ENCODE measurements at places on chromosomes 7 and 10.

DNA sequence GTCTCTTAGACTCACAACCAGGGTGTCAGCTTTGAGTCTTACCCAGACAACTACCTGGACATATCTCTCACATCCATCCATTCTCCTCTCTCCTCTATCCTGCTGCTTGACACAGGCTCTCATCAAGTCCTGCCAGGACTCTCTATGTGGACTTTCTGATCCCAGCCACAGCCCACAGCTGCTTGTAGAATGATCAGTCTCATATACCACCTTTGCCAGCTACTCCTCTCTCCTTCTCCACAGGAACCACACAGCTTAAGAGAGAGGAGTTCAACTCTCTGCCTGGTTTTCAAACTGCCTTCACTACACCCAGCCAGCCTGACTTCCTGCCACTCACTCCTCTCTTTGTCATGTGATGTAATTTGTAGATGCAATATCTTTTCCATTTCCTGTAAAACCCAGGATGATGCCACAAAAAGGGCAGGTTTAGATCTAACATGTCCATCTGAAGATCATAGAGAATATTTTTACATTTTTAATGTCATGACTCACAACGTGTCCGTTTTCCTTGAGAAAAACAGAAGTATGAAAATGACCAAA is 154.0 kb downstream of the RAB11FIP2 start:
- no peak for DNase-seq

GRCh38 chr7:143914938-143915652 is 13.1 kb upstream of the TCAF1 start:
- no peak for DNase-seq

DNA sequence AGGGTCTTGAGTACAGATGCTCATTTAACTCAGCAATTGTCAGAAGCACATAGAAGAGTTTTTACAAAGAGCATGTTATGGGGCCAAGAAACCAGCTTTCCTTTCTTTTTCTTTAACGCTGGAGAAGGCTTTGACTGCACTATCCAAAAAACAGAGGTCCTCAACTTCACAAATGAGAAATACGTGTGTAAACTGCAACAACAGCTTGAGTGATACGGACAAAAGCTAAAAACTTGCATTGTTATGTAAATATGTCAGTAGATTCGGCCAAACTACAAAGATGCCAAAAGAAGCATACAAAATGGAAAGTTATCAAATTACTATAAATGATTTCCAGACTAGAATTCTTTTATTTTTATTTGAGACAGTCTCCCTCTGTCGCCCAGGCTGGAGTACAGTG is 62.4 kb upstream of the C10orf90 start:
- DNase-seq, result no peak

- DNase-seq, result no peak
These were observed 146.9 kb upstream of the ANK3 start for GRCh38 chr10:60536529-60537114.

GRCh38 chr10:120580918-120581895 is 124.2 kb downstream of the PLPP4 start:
- no peak for DNase-seq

DNA sequence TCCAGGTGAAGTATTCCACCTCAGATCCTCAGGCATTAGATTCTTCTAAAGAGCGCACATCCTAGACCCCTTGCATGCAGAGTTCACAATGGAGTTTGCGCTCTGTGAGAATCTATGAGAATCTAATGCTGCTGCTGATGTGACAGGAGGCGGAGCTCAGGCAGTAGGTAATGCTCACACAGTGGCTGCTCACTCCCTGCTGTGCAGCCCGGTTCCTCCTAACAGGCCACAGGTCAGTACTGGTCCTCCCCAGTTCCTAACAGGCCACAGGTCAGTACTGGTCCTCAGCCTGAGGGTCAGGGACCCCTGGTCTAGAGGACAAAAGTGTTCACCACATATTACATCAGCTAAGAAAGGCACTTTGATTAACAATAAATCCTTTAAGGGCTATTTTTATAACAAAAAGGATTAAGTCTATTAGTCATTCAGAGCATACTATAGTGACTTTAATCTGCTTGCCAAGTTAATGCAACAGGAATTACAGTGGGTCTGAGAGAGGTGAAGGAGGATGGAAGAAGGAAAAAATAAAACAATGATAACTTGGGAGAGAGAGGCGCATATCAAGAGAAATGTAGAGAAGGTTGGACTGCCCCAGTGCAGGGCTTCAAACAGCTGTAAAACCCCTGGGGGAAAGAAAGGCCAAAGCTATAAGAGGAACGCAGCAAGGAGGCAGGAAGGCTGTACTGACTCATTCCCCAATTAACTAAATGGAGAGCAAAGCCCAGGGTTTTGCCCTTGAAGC is 49.2 kb downstream of the CUL2 start:
- DNase-seq, result no peak

GRCh38 chr7:32266932-32267475 is 196.8 kb upstream of the PDE1C start:
- DNase-seq, result no peak

- DNase-seq, result no peak
These were observed 176.2 kb downstream of the ST7 start for GRCh38 chr7:117129521-117129955.

GRCh38 chr10:16968416-16969041 is 151.3 kb upstream of the RSU1 start:
- DNase-seq, result no peak

- no peak for DNase-seq
These were observed 3.5 kb downstream of the APBB1IP start for GRCh38 chr10:26441491-26442214.

- no peak for DNase-seq
These were observed 377 bp upstream of the POLR1F start for GRCh38 chr7:19709249-19709578.

DNA sequence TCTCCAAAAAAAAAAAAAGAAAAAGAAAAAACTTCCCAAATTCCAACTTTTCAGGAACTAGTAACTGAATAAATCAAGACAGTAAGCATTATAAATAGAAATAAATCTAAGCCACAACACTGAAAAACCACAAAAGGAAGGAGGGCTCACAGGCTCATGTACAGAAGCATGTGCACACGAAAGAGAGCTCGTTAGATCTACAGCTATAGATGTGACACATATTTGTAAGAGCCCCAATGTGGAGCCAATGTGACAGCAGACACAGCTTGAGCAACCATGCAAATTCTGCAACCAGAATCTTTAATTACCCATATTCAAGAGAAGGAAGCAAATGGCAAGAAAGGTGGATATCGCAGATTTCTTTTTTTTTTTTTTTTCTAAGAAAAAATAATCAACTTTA is 94.7 kb downstream of the SORBS1 start:
- no peak for DNase-seq

DNA sequence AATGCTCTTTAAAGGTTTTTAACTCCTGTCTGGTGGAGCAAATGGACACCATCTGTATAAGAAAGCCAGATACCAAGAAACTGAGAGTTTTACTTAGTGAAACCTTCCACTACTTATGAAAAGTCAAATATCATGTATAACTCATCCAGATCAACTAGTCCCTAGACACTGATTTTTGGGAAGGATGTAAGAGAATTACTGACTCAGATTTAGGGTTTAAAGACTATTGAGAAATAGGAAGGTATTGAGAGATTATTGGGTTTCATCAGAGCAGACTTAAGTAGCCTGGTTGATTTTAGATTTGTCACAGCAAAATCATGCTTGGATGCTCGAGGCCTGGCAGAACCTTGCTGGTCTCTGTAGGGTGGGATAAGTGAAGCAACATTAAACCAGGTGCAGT is 3.1 kb downstream of the CSTF2T start:
- no peak for DNase-seq

GRCh38 chr10:34213805-34214197 is 601.3 kb downstream of the PARD3 start:
- DNase-seq, result no peak

DNA sequence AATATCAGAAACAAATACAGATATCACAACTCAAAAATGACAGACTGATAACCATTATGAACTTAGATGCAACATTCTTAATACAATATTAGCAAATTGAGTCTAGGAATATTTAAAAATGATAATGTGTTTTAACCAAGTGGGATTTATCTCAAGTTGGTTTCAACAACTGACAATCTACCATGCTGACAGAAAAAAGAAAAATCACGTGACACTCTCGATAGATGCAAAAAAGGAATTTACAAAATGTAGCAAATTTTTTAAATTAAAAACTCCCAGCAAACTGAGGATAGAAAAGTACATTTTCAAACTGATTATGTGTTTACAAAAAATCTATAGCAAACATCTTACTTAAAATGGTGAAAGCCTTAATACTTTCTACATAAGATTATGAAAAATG is 177.4 kb downstream of the MALRD1 start:
- DNase-seq, result no peak

DNA sequence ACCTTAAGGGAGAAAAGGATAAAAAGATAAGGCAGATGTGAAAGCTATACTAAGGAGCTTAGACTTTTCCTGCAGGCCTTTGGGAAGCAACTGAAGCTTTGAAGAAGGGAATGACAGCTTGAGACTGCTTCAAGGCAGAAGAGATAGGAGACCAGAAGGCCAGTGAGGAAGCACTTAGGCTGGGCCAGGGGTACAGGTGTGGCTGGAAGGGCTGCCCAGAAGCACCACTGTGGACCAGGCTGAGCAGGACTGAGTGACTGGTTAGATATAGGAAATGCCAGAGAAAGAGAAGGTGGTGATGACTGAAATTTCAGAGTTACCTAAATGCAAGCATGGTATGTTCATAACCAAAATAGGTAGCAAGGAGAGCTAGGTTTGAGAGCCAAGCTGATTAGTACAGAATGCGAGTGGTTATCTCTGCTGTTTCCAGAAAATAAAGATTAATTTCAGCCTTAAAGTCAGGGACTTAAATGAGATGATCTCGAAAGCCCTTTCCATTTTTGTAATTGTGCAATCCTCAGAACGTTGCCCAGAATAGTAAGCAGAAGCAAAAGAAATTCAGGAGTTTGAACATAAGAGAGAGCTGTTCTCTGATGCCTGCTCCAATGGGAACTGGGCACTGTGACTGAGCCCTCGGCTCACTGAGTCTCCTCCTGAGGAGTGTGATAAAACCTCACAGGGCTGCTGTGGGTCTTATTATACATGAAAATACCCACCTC is 54.9 kb downstream of the MET start:
- DNase-seq, result no peak

DNA sequence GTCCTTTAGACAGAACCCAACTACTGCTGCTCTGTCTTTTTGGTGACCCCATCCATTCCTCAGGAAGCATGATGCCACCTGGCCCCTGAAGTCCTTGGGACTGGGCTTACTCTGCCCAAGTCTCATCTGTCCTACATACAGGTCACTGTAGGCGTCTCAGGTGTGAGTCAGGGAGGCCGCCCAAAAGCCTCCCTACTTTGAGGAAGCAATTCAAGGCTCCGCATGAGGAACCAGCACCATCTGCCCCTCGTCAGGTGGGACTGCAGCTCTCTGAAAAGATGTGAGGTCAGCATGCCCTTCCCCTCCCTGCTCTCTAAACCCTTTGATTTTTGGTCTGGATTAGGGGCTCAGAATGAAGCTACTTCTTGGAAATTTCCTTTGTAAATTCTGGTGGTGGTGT is 354.8 kb downstream of the CXCL12 start:
- no peak for DNase-seq

GRCh38 chr10:114301177-114301576 is 62.1 kb downstream of the VWA2 start:
- no peak for DNase-seq

DNA sequence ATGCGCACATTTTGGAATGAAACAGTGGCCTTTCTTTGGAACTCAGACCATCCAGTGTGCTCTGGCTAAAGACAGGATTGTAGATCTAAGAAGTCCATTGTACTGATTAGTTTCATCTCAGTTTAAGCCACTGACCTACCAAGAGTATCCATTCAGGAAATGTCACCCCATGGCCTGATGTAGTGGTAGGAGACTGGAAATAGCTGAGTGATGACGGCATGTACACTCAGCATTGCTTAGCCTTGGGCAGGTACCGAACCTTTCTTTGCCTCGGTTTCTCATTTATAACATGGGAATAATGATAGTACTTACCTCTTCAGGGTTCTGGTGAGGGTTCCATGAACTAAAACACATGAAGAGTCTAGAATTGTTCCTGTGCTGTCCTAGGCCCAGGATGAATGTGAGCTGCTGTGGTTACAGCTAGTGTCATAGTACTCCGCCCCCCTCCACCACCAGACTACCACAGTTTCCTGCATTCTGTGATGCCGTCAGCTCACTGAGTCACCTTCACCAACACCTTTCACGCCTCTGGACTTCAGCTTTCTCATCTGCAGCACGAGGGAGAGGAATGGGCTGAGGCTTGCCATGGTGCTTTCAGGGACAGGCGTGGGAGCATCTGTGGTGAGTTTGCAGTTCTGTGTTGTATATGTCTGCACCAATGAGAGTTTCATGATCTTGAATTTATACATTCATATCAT is 484.0 kb upstream of the GALNT17 start:
- DNase-seq, result no peak

DNA sequence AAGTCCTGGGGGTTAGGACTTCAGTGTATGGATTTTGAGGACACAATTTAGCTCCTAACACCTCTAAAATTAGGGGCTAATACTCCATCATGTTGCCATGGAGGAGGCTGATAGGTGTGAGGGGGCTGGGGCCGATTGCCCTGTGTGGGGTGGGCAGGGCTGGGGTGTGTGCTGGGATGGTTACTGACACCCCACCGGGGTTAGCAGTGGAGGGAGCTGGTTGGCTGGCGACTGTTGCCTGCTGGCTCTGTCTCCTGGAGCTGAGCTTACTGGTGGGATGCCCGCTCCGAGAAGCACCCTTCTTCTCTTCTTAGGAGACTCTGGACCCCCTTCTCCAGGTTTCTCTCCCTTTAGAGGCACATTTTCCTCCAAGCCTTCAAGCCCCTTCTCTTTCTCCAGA is 22.2 kb upstream of the SH2D4B start:
- no peak for DNase-seq

DNA sequence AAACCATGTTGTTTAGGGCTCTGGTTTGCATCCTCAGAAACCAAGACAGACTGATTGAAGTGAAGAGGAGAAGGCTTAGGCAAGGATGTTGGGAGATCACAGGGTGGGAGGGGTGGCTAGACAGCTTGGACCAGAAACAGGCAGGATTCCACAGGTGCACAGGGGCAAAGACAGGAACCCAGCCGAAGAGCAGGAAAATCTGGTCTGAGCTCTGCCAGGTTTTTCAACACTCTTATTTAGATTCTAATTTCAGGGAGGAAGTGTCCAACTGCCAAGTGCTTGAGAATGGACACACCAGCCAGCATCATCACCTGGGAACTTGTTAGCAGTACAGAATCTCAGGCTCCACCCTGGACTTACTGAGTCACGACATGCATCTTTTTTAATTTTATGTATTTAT is 93.8 kb downstream of the MARCHF5 start:
- DNase-seq, result no peak

- no peak for DNase-seq
These were observed 72.0 kb downstream of the VWA2 start for GRCh38 chr10:114311023-114311422.

- DNase-seq, result no peak
These were observed 62.9 kb downstream of the CELF2 start for GRCh38 chr10:11080564-11080984.
